ENCODE measurements at places on chromosomes 6 and 20.

DNA sequence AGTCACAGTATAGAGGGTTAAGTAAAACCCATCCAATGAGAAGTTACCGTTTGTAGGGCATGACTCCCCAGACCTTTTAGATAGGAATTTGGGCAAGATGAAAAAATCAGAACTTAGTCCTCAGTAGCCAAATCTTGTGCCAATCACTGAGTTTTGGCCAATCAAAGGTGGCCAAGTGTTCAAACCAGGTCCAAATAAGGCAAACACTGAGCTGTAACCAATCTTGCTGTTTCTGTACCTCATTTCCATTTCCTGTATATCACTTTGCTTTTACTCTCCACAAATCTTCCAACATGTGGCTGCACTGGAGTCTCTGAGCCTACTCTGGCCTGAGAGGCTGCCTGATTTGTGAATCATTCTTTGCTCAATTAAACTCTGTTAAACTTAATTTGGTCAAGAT is 81.8 kb upstream of the GPR6 start:
- no peak for DNase-seq

DNA sequence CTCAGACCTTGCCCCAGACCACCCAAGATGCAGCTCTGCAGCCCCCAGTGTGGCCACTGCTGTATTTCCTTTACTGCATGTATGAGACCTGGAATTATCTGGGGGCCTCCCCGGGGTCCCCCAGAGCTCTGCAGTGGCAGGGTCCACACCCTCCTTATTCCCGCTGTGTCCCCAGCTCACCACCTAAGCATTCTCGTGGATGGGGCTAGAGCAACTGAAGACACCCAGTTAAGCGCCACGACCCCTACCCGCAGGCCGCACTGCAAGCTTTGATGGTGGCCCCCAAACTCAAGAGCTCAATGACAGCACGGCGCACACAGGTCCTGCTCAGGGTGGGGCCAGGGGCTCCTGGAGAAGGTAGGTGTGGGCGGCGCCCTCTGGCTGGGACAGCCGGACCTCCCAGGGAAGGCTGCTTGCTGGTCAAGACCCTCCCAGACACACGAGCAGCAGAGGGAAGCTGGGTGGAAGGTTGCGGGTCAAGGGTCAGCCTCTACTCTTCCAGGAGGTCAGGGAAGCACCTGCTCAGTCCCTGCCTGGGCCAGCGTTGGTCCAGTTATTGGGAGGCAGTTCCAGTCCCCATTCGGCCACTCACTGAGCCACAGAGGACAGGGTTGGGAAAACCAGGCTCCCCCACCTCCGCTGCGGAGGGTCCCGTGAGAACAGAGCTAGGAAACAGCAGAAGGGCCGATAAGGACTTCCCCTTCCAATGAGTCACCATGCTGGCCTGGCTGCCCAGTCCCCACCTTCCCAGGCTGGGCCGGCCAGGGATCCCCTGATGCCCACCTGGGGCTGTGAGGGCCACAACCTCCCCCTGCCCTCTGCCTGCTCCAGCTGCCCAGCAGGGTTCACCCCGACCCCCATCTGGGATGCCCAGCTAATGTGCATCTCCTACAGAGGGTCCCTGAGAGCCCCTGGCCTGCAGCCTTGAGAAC is 2.9 kb downstream of the LAMA5 start:
- peak; percentile 59 for DNase-seq

DNA sequence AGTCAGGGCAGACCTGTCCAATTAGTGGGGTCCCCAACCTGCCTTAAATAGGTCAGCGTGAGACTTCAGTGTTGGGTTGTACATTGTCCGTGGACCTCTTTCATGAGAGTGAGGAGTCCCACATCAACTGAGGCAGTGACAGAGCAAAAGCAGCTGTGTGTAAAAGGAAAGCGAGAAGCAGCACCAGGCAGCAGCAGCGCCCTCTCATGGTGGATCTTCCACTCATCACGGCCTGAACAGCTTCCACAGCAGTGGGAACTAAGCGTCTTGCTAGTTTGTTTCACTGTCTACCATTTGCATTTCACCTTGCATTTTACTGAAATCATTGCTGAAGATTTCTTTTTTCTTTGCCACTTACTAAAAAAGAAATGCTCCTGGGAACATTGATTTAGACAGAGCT is 333.8 kb downstream of the PKHD1 start:
- peak; percentile 31 for DNase-seq

- DNase-seq: no peak
These were observed 208.1 kb upstream of the AGPAT4 start for GRCh38 chr6:161481786-161482516.

- DNase-seq: no peak
These were observed 22.7 kb downstream of the MRPL14 start for GRCh38 chr6:44104481-44105021.

GRCh38 chr6:67914419-67914818 is 720.7 kb upstream of the ADGRB3 start:
- DNase-seq: no peak

DNA sequence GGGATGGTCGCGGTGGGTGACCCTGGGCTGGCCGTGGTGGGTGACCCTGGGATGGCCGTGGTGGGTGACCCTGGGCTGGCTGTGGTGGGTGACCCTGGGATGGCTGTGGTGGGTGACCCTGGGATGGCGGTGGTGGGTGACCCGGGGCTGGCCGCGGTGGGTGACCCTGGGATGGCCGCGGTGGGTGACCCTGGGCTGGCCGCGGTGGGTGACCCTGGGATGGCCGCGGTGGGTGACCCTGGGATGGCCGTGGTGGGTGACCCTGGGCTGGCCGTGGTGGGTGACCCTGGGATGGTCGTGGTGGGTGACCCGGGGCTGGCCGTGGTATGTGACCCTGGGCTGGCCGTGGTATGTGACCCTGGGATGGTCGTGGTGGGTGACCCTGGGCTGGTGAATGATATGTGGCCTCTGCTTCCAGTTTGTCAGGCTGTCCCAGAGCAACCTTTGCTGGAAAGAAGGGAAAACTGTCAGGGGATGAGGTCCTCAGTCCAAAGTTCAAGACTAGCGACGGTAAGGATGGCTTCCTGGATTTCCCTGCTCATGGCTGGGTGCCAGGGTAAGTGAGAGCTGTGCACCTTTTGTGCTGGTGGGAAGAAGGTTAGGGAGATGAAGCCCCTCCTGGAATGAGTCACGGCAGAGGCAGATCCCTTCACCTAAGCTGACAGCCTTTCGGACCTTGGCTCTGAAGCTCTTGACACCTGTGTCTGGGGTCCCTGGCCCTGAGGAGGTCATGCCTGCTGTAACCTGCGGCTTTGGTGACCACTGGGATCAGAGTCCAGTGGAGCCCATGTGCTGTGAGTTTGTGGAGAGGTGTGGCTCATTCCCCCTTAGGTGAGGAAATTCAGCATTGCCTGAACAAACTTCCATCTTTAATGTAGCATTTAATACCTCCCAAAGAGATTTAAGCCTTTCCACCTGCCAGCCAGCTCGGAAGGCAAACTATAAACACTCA is 19.1 kb upstream of the PCMTD2 start:
- DNase-seq: peak; percentile 61

DNA sequence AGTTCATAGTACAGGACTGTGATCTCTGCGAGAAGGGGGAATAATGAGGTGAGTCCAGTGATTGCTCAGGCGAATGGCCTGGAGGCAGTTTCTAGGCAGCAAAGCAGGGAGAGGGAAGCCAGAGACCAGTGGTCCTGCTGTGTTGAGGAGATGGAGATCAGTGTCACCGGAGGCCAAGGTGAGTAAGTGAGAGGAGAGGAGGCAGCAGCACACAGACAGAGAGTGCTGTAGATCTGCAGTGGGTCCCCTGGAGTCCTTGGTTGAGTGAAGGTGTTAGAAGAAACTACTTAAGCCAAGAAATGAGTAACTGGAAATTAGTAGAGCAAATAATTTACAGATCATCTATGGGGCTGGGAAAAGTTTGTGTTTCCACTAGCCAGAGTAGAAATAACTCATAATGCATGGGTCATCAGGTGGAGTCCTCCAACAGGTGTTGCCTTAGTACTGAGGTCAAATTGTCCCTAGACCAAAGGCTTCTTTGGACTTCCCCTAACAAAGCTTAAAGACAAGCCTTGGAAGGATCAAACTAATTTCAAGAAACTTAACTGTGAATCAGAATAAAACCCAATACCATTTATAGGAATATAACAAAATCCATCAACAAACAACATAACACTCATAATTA is 13.6 kb downstream of the HEBP2 start:
- no peak for DNase-seq

GRCh38 chr6:14200047-14200446 is 82.5 kb downstream of the CD83 start:
- no peak for DNase-seq

DNA sequence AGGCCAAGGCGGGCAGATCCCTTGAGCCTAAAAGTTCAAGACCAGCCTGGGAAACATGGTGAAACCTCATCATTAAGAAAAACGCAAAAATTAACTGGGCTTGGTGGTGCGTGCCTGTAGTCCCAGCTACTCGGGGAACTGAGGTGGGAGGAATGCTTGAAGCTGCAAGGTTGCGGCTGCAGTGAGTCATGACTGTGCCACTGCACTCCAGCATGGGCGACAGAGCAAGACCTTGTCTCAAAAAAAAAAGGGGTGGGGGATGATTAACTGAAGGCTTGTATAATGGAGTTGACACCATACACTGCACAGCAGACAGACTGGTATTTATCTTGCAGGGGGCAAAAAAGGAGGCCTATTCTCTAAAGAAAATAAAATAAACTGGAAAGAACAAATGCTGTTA is 27.7 kb downstream of the SRPK1 start:
- DNase-seq: no peak

- no peak for DNase-seq
These were observed 100.0 kb downstream of the RAMACL start for GRCh38 chr6:166486536-166486880.

GRCh38 chr20:36728986-36729385 is 16.9 kb downstream of the NDRG3 start:
- DNase-seq: peak; percentile 31

DNA sequence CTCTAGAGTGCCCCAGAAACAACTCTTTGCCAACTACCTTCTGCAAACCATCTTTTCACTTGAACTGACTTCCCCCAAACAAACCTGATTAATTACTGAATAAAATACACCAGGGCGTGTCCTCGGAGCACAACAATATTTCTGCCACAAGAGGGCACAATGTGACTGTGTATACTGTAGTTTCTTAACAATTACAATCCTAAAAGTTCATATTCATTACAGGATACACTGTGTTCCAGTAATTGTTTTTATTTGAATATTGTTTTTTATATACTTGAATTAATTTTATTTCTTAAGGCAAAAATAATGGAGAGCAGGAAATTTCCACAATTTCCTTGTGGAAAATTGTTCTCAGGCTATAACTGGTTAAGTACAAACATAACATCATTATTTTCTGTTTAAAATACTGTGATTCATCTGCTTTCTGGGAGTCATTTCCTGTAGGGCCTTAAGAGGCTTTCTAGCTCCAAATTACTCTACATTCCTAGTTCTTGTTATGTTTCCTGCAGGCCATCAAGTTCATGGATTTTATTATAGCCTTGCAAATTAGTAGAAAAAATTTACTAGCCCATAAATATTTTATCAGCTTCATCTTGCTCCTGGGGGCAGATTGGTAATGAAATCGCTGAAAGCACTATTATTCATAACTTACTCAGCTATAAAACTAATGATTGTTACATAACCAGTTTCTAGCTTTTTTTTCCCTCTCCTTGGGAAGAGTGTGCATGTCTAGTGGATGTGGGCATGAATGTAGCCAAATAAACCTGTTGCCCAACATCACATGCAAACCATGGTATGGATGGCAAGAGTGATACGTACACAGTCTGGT is 51.9 kb upstream of the SLC22A16 start:
- peak; percentile 76 for DNase-seq

- peak; percentile 74 for DNase-seq
These were observed 658 bp downstream of the RIN2 start for GRCh38 chr20:19758501-19759331.

DNA sequence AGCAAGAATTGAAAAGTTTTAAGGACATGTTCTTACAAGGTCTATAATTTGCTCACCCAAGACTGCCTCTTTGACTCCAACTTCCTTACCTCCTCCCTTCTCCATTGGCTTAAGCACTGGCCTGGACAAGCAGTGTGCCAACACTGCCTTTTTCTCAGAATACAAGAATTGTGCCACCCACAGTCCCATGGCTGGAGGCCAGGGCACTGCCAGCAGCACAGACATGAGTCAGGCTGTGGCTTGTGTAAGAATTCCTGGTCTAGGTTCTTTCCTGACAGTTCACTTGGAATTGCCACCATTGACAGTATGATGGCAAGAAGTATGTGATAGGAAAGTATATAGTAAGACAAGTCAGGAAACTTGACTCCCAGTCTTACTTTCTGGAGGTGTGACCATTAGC is 202.7 kb upstream of the MARCKS start:
- no peak for DNase-seq

- DNase-seq: no peak
These were observed 137.7 kb upstream of the LRFN2 start for GRCh38 chr6:40724886-40725285.

DNA sequence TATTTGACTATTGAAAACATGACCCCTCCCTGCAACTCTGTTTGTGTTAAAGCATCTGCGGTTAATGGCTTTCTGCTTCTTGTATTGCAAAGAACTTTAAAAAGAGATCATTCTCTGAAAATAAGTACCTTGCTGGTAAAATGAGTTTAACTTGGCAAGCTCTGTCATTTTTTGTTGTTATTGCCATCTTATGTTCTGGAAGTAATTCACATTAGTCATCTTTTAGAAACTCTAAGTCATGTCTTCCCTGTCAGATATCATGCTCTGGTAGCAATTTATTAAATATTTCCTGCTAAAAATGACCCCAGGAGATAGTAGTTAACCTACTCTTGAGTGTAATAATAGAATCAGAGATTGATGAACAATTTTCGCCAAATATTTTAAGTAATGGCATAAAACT is 890.6 kb downstream of the KIF16B start:
- no peak for DNase-seq

GRCh38 chr6:37680668-37681067 is 17.0 kb downstream of the MDGA1 start:
- DNase-seq: no peak

- DNase-seq: no peak
These were observed 89.7 kb downstream of the TCP11 start for GRCh38 chr6:35051396-35051795.

DNA sequence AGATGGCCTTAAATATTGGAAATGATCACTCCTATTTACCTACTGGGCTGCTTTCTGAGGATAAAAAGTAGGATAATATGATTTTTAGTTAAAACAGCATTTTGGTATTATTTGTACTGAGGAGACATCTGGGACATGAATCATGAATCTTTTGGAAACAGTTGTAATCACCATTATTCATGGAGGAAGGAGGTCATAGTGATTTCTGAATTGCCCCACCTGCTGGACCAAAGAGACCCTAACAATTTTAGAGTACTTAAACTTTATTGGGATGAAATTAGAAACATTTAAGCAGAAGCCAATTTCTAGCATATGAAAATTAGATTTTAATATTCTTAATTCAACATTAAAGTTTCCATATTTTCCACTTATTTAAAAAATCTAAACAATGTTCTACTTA is 108.4 kb upstream of the SIM1 start:
- DNase-seq: no peak

GRCh38 chr6:113050979-113051378 is 703.8 kb downstream of the RFPL4B start:
- DNase-seq: no peak
